ENCODE measurements at places on chromosomes 6 and 20.

DNA sequence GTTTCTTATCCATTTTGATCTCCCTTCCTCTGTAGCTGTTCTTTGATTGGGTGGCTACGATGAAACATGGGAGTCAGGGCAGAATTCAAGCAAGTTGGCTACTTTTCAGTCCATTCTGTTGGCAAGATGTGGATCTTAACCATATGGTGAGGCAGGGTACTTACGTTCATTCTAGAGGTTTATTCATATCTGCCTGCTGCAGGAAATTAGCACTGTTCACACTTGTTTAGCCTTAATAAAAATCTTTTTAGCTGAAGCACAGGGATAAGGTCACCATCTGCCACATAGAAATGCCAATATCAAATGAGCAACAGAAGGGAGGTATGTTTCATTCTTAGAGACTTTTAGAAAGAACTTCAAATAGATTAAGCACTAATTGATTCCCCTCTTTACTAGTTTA lies 83.9 kb downstream of the GRIK2 start:
- DNase-seq, result no peak

DNA sequence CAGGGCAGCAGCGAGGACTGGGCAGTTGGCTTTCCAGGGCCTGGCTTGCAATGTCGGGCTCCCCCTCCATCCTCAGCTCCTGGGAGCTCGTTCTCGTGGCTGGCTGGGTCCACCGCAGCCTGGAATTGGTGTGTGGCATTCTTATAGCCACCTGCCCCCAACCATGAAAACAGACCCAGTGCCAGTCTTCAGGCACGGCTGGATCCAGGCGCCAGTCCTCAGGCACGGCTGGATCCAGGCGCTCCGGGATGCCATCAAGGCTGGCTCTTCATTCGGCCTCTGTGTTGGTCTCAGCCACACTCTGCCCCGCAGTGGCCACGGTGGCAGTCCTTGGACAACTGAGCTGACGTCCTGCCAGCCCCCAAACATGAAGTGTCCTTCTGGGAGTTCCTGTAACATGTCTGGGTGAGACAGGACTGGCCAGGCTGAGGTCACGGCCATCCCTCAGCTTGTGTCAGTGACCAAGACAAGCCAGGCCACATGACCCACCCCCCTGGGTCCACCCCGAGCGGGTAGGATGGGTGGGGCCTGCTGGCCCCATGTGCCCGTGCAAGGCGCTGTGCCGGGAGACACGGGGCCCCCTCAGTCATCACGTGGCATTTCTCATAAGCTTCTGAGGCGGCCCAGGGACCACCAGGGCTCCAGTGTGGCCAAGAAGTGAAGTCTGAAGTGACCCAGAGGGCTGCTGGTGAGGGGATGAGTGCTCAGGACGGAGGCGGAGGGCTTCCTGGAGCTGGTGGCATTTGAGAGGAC lies 99.0 kb downstream of the TAF4 start:
- no peak for DNase-seq

GRCh38 chr6:6758915-6759654 lies 170.6 kb downstream of the LY86 start:
- DNase-seq, result peak; percentile 16

DNA sequence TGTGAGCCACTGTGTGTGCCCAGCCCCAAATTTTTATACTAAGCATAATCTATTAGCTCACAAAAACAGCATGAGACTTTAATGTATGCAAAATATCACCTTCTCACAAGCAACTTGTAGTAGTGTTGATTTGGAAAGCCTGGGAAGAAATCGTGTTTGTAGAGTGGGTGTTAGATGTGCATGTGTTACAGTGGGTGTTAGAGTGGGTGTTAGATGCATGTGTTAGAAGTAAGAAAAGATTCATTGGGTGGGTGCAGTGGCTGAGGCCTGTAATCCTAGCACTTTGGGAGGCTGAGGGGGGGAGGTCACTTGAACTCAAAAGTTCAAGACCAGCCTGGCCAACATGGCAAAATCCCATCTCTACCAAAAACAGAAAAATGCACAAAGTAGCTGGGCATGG lies 6.3 kb upstream of the SCAF8 start:
- no peak for DNase-seq

- no peak for DNase-seq
Measured at GRCh38 chr6:161133963-161134362, 139.9 kb downstream of the AGPAT4 start.

- DNase-seq, result no peak
Measured at GRCh38 chr6:148761527-148762011, 14.7 kb downstream of the UST start.

DNA sequence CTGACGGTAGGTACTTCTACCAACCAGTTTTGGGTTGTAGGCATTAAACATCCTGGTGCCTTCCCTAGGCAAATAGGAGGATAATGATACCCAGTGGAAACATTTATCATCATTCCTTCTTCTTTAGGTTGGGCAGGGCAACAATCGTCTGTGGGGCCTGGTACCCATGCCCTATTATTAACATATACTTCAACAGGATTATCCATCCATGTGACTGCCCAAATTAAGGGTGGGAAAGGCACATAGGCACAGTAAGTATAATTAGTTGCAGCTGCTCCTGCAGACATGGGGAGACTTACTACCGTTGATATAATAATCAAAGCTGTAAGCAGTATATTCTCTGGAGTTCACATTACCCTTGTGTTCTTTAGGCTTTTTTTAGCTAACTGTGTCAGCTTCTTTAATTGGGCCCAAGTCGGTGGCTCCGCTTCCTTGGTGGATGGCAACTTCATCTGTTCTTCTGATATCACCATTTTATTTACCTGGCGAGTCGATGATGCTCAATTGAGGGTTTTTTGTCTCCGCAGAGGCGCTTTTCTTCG lies 16.8 kb downstream of the RPL7L1 start:
- DNase-seq, result no peak

- DNase-seq, result no peak
Measured at GRCh38 chr20:39248171-39248861, 286.2 kb downstream of the DHX35 start.

All from AG04450 (cell line).